Hematopoietic multipotent progenitor cell treated with erythropoietin and hydrocortisone succinate and interleukin-3 and kit ligand, for 8 days (in vitro differentiated cells): ENCODE measurements at places on chromosomes 5 and 9.

- DNase-seq: no peak
These were observed 112.4 kb downstream of the ISL1 start for GRCh38 chr5:51495672-51496071.

GRCh38 chr9:25913806-25914205 lies 235.6 kb upstream of the TUSC1 start:
- DNase-seq: no peak

DNA sequence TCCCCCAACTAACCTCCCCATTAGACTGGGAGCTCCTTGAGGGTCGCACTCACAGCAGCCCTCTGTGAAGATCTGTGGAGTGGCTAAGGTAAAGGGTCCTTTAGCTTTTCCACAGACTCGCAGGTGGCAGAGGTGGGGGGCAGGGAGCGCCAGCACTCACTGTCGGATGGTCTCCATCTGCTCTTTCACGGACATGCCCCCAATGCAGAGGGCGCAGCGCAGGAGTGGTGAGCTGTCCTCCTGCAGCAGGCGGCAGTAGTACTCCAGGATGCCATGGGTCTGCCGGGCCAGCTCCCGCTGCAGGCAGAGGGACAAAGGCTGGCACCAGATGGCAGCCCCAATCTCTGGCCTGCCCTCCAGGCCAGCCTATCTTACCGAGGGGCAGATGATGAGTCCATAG lies 2.2 kb downstream of the DDX41 start:
- no peak for DNase-seq

DNA sequence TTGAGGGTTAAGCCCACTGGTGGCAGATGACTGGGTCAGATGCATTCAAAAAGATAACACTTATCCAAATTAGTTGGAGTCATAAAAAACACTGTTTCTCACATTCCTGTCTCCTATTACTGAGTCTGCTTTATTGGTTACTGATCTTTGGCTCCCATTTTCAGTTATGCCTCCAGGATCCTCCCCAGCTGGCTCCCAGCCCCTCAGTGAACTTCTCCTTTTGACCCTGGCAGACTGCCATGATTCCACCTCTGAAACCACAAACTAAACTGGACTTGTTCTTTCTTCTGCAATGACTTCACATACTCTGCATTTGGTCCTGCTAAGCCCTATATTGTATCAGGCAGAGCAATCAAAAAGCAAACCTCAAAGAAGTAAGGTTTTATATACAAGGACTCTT lies 860.8 kb upstream of the DMAC1 start:
- DNase-seq: peak; percentile 68

GRCh38 chr9:122865300-122865699 lies 36.9 kb upstream of the PDCL start:
- DNase-seq: no peak

DNA sequence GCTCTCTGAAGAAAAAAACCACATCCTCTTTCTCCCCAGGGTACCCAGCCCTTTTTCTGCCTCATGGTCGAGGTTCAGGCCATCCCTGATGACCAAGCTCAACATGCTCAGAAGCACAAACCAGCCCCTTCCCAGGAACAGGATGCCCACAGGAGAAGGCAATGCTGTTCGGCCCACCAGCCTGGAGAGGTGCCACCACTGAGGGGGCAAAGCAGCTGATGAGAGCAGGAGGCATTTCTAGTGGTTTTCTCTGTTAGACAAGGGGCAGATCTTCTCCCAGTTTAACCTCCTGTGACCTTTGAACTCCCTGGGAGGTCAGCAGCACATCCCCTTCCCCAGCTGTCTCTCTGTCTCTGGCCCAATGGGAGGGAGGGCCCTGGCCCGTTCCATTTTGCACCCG lies 73.0 kb downstream of the PAX5 start:
- DNase-seq: no peak

- DNase-seq: no peak
These were observed 47.0 kb downstream of the SAXO1 start for GRCh38 chr9:18985996-18986395.

- no peak for DNase-seq
These were observed 19.7 kb downstream of the CSF2 start for GRCh38 chr5:132093271-132093670.

DNA sequence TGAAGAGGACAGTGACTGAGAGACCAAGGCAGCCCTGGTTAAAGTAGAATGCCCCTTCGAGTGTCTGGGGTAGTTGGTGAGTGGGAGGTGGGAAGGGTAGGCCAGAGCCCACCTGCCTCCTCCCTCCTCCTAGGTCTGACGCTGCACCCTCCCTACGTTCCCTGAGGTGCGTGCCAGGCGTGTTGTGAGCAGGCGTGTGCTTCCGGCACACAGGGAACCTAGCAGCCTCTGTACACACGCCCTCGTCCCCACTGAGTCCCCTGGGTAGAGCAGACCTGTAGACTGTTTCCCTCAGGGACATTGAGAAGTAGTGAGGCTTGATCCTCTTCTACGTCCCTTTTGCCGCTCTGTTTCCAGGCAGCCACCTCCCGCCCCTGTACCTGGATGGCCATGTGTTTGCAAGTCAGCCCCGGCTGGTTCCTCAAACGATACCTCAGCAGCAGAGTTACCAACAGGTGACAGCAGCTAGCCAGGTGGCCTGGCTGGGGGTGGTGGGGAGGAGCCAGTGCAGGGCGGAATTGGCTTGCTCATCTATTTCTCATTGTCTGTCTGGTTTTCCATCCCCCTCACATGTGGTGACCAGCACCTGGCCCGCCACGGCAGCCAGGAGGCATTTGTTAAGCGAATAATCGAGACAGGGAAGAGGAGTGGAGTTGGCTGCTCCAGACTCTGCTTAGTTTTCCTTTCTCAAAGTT lies 16.8 kb upstream of the POMT1 start:
- no peak for DNase-seq

GRCh38 chr5:66862020-66862419 lies 265.8 kb downstream of the MAST4 start:
- no peak for DNase-seq

GRCh38 chr5:117082977-117083376 lies 508.4 kb upstream of the SEMA6A start:
- DNase-seq: no peak

DNA sequence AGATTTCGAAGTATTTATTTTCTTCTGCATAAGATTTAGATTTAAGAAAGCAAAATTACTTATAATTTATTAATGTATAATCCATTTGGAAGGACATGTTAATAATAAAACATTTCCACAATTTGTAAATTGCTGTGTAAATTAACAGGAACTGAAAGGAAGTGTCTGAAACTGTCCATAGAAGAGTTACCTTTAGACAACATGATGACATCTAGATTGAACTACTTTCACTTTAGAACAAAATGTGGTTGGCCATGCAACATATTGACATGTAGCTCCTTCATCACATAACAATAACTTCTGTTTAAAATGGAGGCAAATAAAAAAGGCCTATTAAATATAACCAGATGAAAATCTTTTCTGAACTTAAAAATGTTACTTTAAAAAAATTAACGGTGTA lies 1849.5 kb upstream of the ACO1 start:
- no peak for DNase-seq

DNA sequence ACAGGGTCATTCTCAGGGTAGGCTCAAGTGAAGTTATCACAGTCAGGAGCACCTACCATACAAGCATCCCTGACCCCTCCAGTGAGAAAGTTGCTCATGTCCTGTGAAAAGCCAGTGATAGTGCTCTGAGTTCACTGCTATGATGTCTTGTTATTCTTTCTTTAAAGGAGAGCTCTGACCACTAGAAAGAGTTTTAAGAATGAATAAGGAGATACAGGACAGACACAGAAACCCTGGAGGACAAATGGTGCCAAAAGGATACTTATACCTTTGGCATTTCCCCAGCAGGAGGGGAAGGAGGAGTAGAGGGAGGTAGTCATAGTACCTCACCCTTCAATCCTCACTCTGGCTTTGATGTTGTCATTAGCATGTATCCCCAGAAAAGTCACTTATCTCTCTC lies 84.0 kb upstream of the AGXT2 start:
- DNase-seq: no peak

DNA sequence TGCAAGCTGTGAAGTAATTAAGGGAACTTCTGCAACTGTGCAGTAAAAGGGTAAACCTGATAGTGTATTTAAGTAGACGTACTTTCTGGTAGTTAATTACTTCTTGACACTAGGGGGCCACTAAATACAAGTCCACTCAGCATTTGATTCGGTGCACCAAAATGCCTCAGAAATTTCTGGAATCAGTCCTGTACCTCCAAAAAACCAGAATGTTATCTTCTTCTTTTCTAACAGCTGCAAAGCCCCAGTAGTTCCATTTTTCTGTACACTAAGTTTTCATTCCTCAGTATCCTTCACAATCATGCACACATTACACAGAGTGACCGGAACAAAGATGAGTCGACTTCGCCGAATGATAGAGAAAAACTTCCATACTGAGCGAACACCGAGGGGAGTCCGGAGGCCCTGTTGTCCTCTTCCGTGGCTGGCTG lies 484 bp downstream of the GFM2 start:
- peak; percentile 76 for DNase-seq

- DNase-seq: no peak
These were observed 42.6 kb downstream of the GAPVD1 start for GRCh38 chr9:125304273-125304672.

DNA sequence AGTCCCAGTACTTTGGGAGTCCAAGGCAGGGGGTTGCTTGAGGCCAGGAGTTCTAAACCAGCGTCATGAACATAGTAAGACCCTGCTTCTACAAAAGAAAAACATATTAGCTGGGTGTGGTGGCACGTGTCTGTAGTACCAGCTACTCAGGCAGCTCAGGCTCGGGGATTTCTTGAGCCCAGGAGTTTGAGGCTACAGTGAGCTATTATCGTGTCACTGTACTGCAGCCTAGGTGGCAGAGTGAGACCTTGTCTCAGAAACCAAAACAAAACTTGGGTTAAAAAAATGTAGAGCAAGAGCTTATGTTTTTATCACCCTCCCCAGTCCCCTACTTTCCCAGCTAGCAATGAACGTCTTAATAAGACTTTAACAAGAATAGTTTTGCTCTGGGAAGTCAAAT lies 46.7 kb downstream of the UHRF2 start:
- no peak for DNase-seq

DNA sequence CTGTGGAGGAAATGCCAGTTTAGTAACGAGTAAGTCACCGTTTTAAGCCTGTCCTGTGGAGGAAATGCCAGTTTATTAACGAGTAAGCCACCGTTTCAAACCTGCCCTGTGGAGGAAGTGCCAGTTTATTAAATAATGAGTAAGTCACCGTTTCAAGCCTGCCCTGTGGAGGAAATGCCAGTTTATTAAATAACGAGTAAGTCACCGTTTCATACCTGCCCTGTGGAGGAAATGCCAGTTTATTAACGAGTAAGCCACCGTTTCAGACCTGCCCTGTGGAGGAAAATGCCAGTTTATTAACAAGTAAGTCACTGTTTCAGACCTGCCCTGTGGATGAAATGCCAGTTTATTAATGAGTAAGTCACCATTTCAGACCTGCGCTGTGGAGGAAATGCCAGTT lies 18.9 kb upstream of the PDCD6 start:
- no peak for DNase-seq

DNA sequence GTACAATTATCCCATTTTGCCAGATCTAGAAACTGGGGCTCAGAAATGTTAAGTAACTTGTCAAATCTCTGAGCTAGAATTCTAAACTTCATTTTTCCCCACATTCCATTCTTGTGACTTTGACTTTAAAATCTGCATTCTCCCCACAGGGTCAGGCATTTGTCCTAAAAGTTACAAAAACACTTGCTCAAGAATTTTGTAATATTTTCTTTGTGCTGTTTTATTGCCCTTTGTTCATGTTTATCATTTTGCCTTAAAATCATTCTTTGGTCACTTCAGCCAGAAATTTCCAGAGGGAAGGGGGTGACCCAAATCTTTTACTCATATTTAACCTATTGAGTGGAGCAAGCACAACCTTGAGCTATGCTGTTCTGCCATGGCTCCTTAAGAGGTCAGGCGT lies 120.1 kb upstream of the CCL21 start:
- no peak for DNase-seq

- DNase-seq: no peak
These were observed 1.2 kb upstream of the CDC14B start for GRCh38 chr9:96620832-96621269.
